ENCODE measurements at places on chromosomes 3 and 15.

DNA sequence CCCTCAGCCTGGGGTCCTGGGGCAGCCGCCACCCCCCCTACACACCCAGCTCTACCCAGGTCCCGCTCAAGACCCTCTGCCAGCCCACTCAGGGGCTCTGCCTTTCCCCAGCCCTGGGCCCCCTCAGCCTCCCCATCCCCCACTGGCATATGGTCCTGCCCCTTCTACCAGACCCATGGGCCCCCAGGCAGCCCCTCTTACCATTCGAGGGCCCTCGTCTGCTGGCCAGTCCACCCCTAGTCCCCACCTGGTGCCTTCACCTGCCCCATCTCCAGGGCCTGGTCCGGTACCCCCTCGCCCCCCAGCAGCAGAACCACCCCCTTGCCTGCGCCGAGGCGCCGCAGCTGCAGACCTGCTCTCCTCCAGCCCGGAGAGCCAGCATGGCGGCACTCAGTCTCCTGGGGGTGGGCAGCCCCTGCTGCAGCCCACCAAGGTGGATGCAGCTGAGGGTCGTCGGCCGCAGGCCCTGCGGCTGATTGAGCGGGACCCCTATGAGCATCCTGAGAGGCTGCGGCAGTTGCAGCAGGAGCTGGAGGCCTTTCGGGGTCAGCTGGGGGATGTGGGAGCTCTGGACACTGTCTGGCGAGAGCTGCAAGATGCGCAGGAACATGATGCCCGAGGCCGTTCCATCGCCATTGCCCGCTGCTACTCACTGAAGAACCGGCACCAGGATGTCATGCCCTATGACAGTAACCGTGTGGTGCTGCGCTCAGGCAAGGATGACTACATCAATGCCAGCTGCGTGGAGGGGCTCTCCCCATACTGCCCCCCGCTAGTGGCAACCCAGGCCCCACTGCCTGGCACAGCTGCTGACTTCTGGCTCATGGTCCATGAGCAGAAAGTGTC is 30.2 kb downstream of the PTPN23 start:
- DNase-seq, result no peak

- DNase-seq, result no peak
These were observed 312.0 kb downstream of the DOCK3 start for GRCh38 chr3:50986726-50987125.

DNA sequence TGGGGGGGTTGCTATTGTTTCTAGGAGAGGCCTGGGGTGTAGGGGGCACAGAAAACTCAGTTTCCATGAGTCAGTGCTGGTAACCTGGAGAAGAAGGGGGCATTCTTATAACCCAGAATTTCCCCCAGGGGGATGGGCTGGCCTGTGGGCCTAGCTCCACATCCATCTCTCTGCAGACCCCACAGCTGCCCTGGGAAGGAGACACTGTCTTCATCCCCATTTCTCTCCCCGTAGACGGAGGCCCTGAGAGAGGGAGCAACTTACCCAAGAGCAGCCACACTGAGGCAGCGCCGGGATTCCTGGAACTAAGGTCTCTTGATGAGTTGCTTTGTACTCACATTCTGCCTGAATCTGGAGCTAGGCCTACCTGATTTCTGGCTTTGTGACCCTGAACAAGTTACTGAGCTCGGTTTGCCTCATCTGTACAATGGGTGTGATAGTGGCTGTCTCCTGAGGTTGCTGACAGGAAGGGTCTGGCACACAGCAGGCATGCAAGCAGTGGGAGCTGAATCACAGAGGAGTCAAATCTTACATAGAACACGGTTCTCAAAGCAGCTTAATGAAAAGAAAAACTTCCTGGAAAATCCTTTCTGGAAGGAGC is 55.0 kb upstream of the LCTL start:
- no peak for DNase-seq

- no peak for DNase-seq
These were observed 47.0 kb upstream of the ACKR4 start for GRCh38 chr3:132549890-132550578.

DNA sequence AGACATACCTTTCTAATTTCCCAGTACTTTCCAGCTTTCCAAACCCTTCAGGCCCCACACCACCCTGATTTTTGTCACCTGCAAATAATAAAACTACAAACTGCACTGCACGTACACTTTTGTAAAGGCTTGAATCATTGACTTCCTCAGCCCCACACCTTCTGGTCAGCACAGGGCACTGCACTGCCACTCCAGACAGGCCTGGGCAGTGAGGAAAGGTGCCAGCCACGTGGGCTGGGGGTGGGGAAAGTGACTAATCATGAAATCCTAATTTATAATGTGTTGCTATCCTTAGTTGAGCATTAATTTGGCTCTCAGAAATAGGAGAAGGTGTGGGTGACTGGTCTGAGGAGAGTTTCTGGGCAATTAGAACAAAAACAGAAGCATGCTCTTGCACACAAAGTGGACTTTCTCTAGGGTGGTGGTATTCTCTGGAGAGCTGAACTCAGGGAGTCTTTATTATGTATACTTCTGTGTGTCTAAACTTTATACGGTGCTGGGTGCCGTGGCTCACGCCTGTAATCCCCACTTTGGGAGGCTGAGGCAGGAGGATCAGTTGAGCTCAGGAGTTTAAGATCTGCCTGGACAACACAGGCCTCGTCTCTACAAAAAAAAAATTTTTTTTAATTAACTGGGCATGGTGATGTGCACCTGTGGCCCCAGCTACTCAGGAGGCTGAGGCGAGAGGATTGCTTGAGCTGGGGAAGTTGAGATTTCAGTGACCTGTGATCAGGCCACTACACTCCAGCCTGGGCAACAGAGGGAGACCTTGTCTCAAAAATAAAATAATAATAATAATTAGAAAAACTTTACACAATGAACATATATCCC is 58.2 kb upstream of the FLNB start:
- no peak for DNase-seq
